A673 (cell line): ENCODE measurements at places on chromosomes 12 and 14. TPM values are rescaled to one million over a fixed set of nuclear protein-coding genes. Genes with fewer than 3 reads are reported as not detected.

Gene FGF6
- total RNA-seq = not detected in 2 replicates

Gene ZNF740
- 48.6 and 50.3 TPM in 2 replicates for total RNA-seq

Gene CCDC91
- total RNA-seq = 24.0 and 26.8 TPM in 2 replicates

Gene CRACR2A
- 0.13 TPM in 1 of 2 replicates, not detected in the other for total RNA-seq

Gene VRTN
- total RNA-seq = not detected in 2 replicates

Gene AVPR1A
- 1.9 and 3.2 TPM in 2 replicates for total RNA-seq

Gene OASL
- 0.70 and 0.73 TPM in 2 replicates for total RNA-seq

Gene ERC1
- 56.5 and 60.7 TPM in 2 replicates for total RNA-seq

- DNase-seq = no peak
Observed at GRCh38 chr14:89351516-89352404, 65.3 kb downstream of the FOXN3 start.

- no peak for DNase-seq
Observed at GRCh38 chr14:89858089-89858488, 96.4 kb downstream of the EFCAB11 start.

GRCh38 chr12:104412681-104413080 is 44.1 kb upstream of the CHST11 start:
- no peak for DNase-seq

DNA sequence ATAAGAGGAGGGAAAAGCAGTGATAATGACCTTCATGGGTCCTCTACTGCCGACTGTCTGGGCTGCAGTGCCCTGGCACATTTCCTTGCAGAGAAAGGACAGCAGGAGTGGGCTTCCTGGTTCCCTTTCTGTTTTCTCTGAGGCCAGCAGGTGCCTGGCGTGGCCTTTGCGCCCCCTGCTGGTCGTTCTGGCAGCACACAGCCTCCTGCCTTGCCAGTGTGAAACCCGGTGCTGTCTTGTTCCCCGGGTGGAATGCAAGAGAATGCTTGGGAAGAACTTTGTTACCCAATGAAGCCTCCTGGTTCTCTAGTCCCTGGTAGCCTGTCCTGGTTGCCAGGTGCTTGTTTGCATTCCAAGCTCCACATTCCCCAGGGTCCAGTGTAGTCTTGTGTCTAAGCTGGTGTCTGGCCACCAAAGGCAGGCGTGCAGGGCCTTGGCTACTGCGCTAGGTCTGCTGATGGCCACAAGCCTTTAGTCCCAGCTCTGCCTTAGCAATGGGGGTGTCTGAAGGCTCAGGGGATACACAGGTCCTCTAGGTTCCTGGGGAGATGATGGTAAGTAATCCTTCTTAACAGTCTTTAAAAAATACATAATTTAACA is 1392.4 kb upstream of the TMEM132C start:
- peak; percentile 87 for DNase-seq

DNA sequence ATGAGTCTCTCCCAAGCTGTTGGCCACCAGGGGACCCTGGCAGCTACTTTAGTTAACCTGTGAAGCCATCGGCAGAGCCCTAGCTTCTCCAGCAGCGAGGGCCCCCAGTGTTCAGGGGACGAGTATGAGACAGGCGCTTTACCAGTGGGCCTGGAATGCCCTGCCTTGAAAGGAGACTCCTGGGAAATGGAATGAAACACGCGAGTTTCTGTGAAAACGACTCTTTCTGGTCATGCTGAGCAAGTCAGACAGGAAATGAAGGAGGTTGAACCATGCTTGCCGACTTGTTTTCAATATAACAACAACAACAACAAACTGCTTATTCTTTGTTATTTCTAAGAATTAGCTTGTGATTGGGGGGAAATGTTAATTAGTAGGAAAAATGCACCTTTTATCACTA is 42.9 kb downstream of the SFSWAP start:
- DNase-seq = no peak

- no peak for DNase-seq
Observed at GRCh38 chr14:100100032-100100703, 34.9 kb downstream of the EVL start.

GRCh38 chr14:51207621-51208020 is 32.4 kb upstream of the TMX1 start:
- DNase-seq = no peak

- DNase-seq = peak; percentile 39
Observed at GRCh38 chr14:75022655-75023054, 19.9 kb downstream of the EIF2B2 start.

DNA sequence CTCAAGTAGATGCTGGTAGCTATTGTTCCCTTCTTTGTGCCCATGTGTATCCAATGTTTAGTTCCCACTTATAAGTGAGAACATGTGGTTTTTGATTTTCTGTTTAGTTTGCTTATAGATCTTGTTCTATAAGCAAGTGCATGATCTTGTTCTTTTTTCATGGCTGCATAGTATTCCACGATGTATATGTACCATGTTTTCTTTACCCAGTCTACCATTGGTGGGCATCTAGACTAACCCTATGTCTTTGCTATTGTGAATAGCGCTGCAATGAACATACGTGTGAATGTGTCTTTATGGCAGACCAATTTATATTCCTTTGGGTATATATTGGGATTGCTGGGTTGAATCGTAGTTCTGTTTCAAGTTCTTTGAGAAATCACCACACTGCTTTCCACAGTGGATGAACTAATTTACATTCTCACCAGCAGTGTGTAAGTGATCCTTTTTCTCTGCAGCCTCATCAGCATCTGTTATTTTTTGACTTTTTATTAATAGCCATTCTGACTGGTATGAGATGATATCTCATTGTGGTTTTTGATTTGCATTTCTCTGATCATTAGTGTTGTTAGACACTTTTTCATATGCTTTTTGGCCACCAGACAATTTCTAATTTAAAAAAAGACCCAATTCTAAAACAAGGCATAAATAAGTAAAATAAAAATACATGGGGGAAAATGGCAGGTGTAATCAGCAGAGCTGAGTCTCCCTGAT is 50.6 kb downstream of the CPM start:
- DNase-seq = no peak

DNA sequence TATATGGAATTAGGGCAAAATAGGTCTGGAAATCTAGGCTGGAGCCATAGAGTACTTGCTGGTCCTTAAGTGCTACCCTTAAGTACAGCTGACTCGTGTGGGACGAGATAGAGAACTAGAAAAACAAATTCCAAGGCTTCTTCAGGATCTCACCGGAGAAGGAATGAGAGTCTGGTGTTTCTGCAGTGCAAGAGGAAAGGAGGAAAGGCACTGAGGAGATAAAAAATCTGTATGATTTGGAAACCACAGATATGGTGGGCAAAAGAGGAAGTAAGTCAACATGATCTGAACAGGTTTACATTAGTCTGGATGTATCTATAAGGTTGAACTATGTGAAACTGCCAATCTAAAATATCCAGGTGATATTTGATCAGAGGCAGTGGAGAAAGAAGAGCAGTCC is 134.4 kb upstream of the SOX5 start:
- DNase-seq = no peak

- DNase-seq = peak; percentile 57
Observed at GRCh38 chr14:22598099-22598895, at the start of gene ABHD4. Gene ABHD4 (plus strand): TSS chr14:22598300. CDS start chr14:22598307, 7 bp downstream.

GRCh38 chr14:95549656-95550585 is 15.1 kb downstream of the GLRX5 start:
- DNase-seq = no peak

DNA sequence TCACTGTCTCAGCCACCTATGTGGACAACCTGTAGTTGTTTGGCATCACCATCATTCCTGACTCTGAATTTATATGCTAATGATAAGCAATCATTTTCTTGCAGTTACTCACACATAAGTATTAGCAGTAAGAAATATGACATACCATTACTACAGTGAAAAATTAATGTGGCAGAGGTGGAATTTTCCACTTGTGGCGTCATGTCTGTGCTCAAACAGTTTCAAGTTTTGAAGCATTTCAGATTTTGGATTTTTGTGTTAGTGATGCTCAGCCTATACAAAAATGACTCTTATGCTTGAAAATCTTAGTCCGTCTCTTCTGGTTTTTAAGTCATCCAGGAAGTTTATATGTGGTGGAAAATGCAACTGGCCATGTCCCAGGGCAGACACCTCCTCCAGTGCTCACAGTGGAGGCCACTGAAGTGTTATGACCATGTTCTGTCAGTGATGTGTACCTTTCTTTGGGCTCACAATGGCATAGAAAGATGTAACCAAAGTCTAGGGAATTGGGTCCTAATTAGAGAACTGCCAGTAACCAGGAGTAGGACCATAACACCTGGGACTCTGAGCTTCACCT is 220.6 kb downstream of the SYT1 start:
- no peak for DNase-seq

DNA sequence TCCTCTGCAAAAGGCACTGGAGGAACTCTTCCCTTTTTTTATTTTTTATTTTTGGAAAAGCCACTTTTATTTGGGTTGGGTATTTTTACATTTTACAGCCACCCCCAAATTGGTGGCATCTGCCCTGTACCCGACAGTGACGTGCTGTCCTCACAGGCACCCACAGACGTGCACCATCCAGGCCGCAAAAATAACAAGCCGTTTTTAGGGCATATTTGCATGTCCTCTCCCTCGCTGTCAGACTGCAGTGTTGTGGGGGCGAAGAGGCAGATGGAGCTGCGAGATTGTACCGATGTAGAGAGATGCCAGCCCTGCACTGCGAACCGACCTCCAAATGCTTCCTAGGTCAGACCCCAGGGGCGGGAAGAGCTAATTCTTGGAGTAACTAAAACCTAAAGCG is 12.2 kb downstream of the JDP2 start:
- DNase-seq = no peak

GRCh38 chr12:110616471-110617115 is 2.7 kb downstream of the TCTN1 start:
- no peak for DNase-seq

DNA sequence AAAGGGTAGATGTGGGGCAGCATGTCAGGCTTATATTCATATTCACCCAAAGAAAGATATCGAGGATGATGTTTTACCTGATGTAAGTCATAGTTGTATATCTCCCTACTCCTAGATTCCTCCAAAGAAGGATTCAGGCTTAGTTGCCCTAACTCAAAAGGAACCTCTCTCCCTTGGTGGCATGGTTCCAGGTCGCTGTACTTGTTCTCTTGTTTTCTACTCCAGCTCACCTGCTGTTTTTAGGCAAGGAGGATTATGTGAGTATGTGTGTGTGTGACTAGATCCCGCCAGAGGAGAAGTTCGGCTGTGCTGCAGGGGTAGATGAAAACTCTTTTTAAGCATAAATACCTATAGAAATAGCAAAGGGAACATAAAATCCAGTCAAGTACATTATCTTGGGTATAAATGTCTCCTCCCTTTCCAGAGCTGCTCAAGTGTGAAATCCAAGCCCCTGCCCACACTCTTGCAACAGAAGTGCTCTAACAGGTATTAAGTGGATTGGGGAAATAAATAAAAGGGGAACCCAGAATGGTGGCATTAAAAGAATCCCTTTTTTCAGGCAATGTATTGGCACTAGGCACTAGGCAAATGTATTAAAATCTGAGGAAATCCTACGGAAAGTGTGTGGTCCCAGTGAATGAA is 375.7 kb downstream of the ZFP36L1 start:
- DNase-seq = no peak

- peak; percentile 53 for DNase-seq
Observed at GRCh38 chr12:50986966-50987737, 34.8 kb downstream of the HIGD1C start.

GRCh38 chr12:46359667-46360280 is 12.8 kb downstream of the SLC38A2 start:
- no peak for DNase-seq
